ENCODE measurements at places on chromosomes 16 and 17.

DNA sequence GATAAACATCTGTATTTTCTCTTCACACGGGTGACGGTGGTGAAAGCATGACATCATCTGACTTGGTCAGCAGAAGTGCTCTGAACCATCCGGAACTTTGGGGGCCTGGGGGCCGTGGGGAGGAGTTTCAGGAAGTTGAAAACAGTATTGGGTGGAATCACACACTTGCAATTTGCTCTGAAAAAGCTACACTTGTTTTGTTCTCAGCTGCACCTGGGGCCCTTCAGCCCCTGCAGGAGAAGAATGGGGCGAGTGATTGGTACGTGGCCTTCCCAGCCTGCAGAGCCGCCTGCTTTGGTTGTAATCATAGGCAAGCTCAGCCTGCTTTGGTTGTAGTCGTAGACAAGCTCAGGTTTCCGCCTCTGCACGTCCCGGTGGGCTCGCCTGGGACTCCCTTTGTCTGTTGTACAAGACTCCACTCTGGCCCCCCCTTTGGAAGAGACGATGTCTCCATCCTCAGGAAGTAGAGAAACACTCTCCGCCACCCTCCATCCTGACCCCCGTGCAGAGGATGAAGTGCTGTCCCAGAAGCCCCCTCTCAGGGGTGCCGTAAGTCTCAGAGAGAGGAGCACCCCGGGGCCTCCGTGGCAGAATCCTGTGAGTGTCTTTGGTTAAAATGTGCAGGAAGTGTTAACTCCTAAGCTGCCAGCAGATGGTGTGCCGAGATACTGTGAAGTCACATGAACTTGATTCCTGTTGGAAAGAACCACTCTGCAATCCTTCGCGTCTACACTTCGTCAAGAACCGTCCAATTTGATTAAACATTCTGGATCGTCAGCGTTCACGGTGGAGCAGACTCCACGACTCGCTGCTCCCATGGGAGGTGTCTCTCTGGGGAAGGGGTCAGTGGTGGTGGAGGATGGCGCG is 5.4 kb downstream of the BANP start:
- no peak for DNase-seq

DNA sequence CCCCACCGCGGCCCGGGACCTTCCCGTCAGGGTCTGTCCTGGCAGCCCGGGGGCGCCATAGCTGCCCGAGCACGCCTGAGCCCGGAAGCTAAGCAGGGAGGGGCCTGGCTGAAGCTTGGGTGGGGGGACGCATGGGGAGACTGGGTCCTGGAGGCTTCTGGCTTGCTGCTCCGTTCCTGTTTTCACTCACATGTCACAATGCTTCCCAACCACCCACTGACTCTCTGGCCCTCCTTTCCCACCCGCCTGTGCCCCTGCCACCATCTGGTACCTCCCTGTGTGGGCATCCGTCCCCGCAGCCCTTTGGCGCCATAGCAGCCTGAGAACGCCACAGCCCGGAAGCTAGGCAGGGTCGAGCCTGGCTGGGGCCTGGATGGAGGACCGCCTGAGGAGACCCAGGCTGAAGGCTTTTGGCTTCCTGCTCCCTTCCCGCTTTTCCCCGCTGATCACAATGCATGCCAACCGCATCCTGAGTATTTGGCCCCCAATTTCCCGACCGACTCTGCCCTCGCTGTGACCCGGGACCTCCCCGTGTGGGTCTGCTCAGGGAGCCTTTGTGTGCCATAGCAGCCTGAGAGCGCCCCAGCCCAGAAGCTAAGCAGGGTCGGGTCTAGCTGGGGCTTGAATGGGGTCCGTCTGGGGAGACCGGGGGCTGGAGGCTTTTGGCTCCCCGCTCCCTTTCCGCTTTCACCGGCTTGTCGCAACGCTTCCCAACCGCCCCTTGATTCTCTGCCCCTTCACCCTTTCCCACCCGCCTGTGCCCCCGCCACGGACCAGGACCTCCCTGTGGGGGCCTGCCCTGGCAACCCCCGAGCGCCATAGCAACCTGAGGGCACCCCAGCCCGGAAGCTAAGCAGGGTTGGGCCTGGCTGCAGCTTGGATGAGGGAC is 2290.1 kb downstream of the TP53TG3F start:
- no peak for DNase-seq

- no peak for DNase-seq
These were observed 12.7 kb downstream of the TERF2IP start for GRCh38 chr16:75660321-75660720.

GRCh38 chr16:89842471-89843408 is 14.5 kb downstream of the SPIRE2 start:
- no peak for DNase-seq

DNA sequence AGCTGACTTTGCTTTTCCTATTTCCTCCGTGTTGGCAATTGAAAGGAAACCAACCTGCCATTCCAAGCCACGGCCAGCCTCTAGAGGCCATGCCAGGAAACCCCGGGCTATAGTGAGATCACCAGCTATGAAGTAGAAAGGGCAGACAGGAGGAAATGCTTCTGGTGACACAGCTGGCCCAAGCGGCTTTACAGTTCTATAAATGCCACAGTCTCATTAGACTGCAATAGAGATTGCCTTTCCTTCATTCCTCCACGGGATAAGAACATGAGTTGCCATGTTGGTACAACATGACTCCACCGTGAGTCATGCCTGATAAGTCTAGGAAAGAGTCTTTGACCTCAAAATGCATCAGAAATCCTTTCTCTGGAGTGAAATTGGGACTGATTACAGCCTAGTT is 384.9 kb downstream of the GRIN2A start:
- no peak for DNase-seq

DNA sequence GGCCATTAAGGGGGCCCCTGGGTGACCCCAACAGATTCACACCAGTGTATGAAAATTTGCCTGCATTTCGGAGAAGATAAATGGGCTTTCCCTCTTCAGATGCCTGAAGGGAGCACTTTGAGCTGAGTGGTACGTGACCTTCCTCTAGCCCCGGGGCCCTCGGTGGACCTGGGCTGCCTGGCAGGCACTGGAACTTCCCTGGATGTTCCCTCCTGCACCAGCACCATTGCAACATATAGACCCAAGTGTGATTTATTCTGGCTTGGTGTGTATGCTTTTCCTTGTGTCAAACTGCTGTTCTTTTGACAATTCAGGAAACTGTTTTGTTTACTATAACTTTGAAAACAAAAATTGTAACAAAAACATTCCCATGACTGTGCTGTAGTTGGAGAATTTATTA is 93.8 kb downstream of the TNFRSF13B start:
- no peak for DNase-seq

GRCh38 chr16:2364638-2365210 is 24.2 kb upstream of the ABCA3 start:
- no peak for DNase-seq

DNA sequence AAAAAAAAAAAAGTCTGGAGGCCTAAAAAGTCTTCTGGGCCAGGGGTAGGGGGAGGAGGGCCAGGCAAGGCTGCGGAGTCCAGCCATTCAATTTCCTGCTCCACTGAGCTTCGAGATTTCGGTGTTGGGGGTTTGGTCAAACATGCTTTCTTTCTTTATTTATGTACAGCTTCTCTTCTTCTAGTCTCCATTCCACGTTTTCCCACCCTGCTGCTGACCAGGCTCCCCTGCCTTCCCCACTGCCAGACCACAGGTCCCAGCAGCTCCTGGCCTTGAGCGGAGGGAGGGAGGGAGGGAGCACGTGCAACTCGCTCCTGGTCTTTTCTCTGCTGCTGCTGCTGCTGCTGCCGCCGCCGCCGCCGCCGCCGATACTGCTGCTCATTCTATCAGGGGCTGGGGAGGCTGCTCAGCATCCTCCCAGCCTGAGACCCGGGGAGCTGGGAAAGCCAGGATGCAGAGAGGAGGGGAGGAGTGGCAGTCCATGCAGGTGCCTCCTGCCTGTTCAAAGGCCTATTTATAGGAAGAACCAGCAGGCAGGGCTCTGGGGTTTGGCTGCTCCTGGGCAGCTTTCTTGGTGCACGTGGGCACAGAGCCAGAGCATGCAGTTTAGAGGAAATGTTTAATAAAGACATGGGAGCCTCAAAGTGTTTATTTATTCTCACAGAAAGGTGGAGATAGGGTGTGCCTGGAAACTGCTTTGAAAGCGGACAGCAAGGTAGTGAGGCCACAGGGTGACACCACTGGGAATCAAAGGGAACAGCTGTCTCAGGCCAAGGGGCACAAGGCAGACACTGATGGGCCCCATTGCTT is 23.4 kb upstream of the ZFHX3 start:
- DNase-seq: no peak

- peak; percentile 85 for DNase-seq
These were observed 4.7 kb upstream of the LCMT1 start for GRCh38 chr16:25106567-25107465.

GRCh38 chr17:80894439-80894721 is 97.3 kb upstream of the CHMP6 start:
- no peak for DNase-seq

GRCh38 chr16:4640572-4641305 is 16.1 kb downstream of the MGRN1 start:
- no peak for DNase-seq

DNA sequence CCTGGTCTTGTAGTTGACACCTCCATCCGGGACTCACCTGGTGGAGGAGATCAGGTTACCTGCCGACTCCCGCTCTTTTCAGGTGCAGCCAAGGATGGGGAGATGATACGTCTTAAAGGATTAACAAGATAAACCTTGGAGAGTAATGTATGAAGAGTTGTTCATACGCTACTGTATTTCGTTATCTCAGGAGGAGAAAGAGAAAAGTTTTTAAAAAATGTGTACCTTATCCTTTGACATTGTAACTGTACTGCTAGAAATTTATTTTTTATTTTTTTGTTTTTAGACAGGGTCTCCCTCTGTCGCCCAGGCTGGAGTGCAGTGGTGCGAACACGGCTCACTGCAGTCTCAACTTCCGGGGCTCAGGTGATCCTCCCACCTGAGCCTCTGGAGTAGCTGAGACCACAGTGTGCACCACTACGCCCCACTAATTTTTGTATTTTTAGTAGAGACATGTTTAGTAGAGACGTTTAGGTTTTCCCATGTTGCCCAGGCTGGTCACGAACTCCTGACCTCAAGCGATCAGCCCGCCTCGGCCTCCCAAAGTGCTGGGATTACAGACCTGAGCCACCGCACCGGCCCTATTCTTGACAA is 764 bp upstream of the SMURF2 start:
- DNase-seq: no peak

- DNase-seq: peak; percentile 19
These were observed 37.6 kb upstream of the PIRT start for GRCh38 chr17:10875430-10875851.

GRCh38 chr17:59627770-59628171 is 8.1 kb downstream of the CLTC start:
- DNase-seq: no peak

- no peak for DNase-seq
These were observed 108.1 kb downstream of the STX8 start for GRCh38 chr17:9467518-9467917.

GRCh38 chr16:27211026-27211425 is 7.7 kb downstream of the KDM8 start:
- DNase-seq: no peak

- DNase-seq: no peak
These were observed 18.2 kb upstream of the HLF start for GRCh38 chr17:55246583-55246982.
